ENCODE measurements at places on chromosomes 2 and 18.

DNA sequence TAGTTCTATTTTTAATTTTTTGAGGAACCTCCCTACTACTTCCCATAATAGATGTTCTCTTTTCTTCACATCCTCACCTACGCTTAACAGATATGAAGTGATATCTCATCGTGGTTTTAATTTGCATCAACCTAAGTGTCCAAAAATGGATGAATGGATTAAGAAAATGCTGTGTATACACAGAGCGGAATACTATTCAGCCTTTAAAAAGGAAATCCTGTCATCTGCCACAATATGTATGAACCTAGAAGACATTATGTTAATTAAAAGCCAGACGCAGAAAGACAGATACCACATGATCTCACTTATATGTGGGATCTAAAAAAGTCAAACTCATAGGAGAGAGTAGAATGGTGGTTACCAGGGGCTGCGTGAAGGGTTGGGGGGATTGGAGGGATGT is 113.0 kb downstream of the PTRHD1 start:
- DNase-seq, result no peak

DNA sequence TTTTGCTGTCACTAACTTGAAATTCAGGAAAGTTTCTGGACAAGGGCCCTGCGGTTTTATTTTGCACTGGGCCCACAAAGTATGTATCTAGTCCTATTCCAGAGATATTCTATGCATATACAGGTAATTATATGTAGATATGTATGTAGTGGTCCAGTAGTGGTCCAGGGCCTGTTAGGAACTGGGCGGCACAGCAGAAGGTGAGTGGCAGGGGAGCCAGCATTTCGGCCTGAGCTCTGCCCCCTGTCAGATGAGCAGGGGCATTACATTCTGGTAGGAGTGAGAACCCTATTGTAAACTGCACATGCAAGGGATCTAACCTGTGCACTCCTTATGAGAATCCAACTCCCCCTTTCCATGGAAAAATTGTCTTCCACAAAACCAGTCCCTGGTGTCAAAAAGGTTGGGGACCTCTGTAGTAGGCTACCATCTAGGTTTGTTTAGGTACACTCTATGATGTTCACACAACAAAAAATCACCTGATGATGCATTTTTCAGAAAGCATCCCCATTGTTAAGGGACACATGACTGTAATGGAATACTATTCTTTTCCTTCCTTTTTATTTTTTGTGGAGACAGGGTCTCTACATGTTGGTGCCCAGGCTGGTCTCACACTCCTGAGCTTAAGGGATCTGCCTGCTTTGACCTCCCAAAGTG is 2.8 kb upstream of the PPP4R3B start:
- DNase-seq, result no peak

GRCh38 chr2:102737431-102737830 is 24.4 kb upstream of the TMEM182 start:
- DNase-seq, result no peak

DNA sequence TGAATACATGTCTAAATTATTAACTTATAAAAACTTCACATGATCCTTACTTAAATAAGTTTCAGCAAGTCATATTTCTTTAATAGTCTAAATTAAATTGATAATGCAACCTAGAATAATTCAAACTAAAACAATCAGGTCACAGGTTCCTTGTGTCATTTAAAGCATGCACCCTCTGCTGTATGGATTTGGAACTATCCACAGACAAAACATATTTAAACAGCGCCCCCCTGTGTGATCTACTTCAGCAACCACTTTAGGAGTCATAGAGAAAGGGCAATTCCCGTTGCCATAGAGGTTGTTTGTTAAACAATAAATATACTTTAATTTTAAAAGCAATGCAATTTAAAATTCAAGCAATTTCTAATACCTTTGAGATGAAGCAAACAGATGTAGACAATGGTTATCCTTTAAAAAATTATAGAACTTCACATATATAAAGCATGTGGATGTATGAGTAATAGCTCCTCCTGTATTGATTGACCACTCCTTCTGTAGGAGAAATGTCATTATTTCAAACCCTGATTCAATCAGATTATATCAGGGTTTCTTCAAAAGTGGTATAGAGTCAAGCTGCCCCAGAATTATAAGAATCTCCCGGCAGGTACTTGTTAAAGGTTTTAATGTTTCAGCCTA is 21.2 kb downstream of the GRB14 start:
- DNase-seq, result no peak

- no peak for DNase-seq
Measured at GRCh38 chr2:183031911-183032794, 6.1 kb downstream of the NCKAP1 start.

DNA sequence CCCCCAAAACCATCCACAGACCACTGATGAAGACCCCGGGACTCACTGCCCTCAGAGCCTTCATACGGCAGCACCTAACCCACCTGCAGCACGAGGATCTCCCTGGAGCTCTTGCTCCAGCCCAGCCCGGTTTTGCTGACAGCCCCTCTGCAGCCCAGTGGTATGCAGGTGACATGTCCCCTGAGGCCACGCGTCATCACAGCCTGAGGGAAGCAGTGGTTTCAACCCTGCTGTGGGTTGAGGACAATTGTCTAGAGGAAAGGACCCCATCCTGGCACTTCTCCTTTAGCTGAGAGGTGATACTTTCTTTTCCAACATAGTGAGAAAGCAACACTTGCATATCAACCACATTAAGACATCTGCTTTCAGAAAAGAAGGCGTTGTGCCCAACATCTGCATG is 134.0 kb downstream of the SEPTIN10 start:
- DNase-seq, result no peak

DNA sequence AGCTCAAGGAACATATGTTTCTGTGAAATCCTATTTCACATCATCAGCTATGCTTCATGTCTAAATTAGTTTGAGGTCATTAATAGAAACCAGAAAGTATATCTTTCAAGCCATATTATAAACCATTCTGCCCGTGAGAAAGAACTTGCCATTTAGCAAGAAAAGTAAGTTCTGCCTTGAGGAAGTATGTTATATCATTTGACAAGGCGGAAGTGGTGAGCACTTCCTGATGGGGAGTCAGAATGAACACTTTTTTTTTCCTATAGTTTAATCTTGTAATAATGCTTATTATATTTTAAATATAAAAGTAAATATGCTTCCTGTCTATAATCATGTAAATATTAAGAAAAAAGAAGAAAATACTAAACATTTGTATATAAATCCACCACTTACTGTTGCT is 39.3 kb upstream of the NRXN1 start:
- no peak for DNase-seq

GRCh38 chr2:75311993-75312392 is 112.7 kb upstream of the TACR1 start:
- no peak for DNase-seq

GRCh38 chr2:153230977-153231376 is 247.6 kb downstream of the RPRM start:
- no peak for DNase-seq

DNA sequence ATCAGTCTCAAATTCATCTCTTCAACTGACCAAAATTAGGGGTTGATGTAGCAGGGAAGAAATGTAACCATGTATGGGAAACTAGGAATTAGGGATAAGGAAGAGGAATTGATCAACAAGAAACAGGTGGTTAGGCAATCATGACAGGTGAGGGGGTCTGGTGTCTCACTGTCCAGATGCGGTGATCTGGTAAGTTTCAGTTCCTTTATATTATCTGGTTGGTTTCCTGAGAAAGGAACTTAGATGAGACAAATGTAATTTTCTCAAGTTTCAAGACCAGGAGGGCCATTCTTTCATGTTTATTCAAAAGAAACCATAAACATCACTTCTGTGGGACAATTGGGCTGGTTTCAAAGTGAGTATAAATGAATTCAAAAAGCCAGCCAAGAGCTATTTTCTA is 306.2 kb upstream of the KCNJ3 start:
- DNase-seq, result no peak

DNA sequence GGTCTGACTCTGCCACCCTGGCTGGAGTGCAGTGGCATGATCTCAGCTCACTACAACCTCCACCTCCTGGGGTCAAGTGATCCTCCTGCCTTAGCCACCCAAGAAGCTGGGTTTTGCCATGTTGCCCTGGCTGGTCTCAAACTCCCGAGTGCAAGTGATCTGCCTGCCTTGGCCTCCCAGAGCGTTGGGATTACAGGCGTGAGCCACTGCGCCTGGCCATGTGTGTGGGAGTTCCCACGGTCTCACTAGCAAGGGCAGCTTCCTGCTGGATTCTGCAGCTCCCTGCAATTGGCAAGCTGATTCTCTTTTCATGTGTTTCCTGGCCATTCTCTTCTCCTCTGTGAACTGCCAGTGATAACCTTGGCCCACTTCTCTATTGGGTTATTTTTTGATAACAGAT is 84.0 kb downstream of the USP40 start:
- DNase-seq, result no peak

- no peak for DNase-seq
Measured at GRCh38 chr2:33784488-33784887, 185.4 kb upstream of the FAM98A start.

GRCh38 chr2:136055929-136056688 is 61.8 kb downstream of the CXCR4 start:
- no peak for DNase-seq

GRCh38 chr18:79275992-79276391 is 119.7 kb upstream of the NFATC1 start:
- no peak for DNase-seq

DNA sequence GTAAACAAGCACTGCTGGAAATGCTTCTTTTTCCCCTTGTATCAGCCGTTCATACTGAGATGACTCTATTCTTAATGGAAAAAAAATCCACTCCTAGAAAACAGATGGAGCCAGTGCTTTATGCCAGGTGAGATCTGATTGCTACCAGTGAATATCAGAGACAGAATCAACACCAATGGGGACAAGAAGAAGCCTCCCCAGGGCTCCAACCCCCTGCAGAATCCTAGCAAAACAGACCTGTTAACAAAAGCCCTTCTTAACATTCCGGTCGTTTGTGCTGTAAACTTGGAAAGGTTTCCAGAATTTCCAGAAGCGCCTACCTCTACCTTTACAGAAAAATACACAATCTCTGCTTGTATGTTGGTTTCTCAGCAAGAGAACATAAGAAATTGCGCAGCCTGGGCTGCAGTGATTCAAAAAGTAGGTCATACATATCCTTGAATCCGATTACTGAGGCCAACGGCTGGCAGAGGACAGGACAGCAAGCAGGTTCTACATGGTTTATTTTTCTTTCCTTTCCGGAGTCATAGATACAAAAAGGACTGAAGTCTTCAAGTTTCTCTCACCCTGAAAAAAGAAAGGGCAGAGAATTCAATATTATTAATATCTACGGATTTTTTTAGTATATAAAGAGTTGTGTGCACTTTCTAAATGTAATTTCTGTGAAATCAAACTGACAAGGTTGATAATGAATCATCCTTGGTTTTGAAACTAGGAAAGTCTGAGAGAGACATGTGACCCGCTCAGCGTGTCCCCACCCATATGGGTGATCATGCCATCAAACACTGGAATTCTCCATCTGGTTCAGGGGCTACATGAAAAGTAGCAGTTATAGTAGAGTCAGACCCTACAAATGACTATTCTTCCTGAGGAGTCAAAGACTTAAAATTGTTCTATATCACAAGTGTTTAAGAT is 266.7 kb upstream of the MGAT5 start:
- no peak for DNase-seq

DNA sequence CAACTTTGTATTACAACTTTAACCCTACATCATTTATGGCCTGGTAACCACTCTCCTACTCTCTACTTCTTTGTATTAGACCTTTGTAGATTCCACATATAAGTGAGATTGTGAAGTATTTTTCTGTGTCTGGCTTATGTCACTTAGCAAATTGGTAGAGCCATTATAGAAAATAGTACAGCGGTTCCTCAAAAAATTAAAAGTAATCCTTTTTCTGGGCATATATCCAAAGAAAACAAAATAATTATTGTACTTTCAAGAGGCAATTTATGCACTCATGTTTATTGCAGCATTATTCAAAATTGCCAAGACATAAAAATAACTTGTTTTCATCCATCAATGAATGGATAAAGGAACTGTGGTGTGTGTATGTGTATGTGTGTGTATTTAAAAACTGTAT is 537.5 kb upstream of the FSIP2 start:
- no peak for DNase-seq

DNA sequence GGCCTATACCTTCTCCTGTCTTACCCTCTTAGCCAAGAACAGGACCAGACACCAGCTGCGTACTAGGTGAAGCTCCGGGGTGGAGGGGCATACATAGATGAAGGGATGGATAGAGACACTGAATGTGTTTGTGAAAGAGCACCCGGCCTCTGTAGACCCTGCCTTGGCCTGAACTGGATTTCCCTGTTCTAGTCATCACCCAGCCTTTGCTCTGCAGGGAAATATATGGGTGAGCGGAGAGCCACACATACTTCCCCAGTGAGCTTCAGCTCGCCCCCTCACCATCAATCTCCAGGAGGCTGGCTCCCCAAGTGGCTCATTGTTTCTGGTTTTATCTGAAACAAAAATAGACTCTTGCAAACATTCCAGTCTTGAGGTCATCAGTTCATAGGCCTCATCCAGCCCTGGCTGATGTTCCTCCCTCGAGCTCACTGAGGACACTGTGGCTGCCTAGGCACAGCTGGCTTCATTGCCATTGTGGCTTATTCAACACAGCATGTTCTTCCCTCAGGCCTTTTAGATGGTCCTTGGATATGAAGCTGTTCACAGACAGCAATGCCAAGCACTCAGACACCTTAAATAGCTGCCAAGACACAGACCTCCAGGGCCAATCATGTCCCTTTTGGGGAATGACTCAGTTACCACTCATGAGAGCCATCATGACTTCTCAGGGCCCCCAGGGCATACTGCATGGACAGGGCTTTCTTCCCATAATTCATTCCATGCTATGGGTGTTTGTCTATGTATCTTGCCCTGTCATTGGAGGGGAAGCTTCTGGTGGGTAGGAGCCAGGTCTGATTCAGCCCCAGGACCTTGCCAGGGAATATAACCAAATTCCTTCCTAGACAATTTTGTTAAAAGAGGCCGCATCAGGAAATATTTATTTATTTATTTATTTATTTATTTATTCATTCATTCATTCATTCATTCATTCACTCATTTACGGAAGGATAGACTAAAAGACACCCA is 82.4 kb downstream of the TTC32 start:
- DNase-seq, result no peak

DNA sequence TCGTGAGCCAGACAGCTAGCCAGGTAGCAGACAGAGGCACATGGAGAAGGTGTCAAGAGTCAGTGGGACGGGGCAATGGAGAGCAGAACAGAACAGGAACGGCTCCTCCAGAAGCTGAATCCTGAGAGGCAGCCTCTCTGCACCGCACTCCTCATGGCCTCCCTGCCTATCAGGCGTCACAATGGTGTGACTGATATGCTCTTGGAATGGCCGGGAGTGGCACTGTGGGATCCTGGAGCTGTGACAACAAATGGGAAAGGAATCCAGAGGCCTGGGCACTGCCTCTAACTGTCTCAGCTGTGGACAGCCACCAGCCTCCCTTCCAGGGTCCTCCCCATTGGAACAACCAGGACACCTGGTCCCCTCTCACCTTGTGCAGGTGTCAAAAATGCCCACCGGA is 89.1 kb upstream of the ID2 start:
- peak; percentile 19 for DNase-seq

- no peak for DNase-seq
Measured at GRCh38 chr2:234635284-234635683, 138.4 kb upstream of the ARL4C start.

- DNase-seq, result no peak
Measured at GRCh38 chr2:239881031-239881471, 144.1 kb downstream of the NDUFA10 start.

Measured in omental fat pad (tissue), 4 donors.